Hepatocyte (in vitro differentiated cells): ENCODE measurements at places on chromosomes 4 and X. TPM values are rescaled to one million over a fixed set of nuclear protein-coding genes. Genes with fewer than 3 reads are reported as not detected.

- peaks cover 20% of the 10 kb centered on the region for H3K4me1 ChIP-seq
- no peaks in the 10 kb centered on the region for H3K36me3 ChIP-seq
- H3K27me3 ChIP-seq, result no peaks in the 10 kb centered on the region
- no peak for DNase-seq
- no peak overlapping the region for H3K4me3 ChIP-seq
- H3K27ac ChIP-seq, result peak overlapping the region; percentile 24
These were observed 120.2 kb downstream of the KLHL8 start for GRCh38 chr4:87100168-87100567.

- no peak overlapping the region for H3K4me3 ChIP-seq
- no peaks in the 10 kb centered on the region for H3K27me3 ChIP-seq
- no peak overlapping the region for H3K27ac ChIP-seq
- DNase-seq, result no peak
- H3K4me1 ChIP-seq, result no peaks in the 10 kb centered on the region
These were observed 32.8 kb upstream of the C4orf54 start for GRCh38 chr4:99690472-99690871.

GRCh38 chr4:26993967-26994366 is 133.3 kb downstream of the STIM2 start:
- H3K27ac ChIP-seq, result no peak overlapping the region
- no peaks in the 10 kb centered on the region for H3K36me3 ChIP-seq
- DNase-seq, result no peak
- no peak overlapping the region for H3K4me3 ChIP-seq

DNA sequence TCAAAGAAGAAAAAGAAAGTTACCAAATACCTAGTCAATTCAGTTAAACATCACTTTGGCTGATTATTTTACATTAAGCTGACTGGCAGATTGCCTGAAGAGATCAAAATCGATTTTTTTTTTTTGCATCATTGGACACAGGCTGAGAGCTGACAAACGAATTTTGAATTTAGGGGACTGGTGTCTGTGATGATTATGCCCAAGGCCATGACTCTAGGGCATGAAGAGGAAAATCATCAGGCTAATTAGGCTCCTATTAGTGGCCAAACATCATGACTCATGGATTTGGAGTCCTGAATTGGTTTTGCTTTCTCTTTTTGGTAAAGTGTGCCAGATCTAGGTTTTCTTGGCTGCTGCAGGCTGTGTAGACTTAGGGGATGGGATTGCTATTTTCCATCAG is 829.3 kb upstream of the LCORL start:
- no peaks in the 10 kb centered on the region for H3K4me1 ChIP-seq
- H3K36me3 ChIP-seq, result no peaks in the 10 kb centered on the region
- no peak overlapping the region for H3K4me3 ChIP-seq
- H3K27me3 ChIP-seq, result no peaks in the 10 kb centered on the region
- no peak overlapping the region for H3K27ac ChIP-seq

- no peaks in the 10 kb centered on the region for H3K27me3 ChIP-seq
- no peak overlapping the region for H3K27ac ChIP-seq
- no peak for DNase-seq
- no peak overlapping the region for H3K4me3 ChIP-seq
- no peaks in the 10 kb centered on the region for H3K36me3 ChIP-seq
- no peaks in the 10 kb centered on the region for H3K4me1 ChIP-seq
These were observed 20.8 kb upstream of the LIMCH1 start for GRCh38 chr4:41517121-41517520.

- H3K27me3 ChIP-seq, result no peaks in the 10 kb centered on the region
- H3K27ac ChIP-seq, result no peak overlapping the region
- no peaks in the 10 kb centered on the region for H3K36me3 ChIP-seq
- H3K4me3 ChIP-seq, result no peak overlapping the region
- DNase-seq, result no peak
- no peaks in the 10 kb centered on the region for H3K4me1 ChIP-seq
These were observed 145.7 kb downstream of the RELL1 start for GRCh38 chr4:37540486-37540885.

- no peaks in the 10 kb centered on the region for H3K27me3 ChIP-seq
- DNase-seq, result no peak
- H3K4me1 ChIP-seq, result no peaks in the 10 kb centered on the region
- no peaks in the 10 kb centered on the region for H3K36me3 ChIP-seq
- H3K4me3 ChIP-seq, result no peak overlapping the region
These were observed 61.6 kb downstream of the UBE2K start for GRCh38 chr4:39759569-39759968.

- DNase-seq, result peak; percentile 82
- no peaks in the 10 kb centered on the region for H3K4me1 ChIP-seq
- peak overlapping the region; percentile 79 for H3K27ac ChIP-seq
- H3K36me3 ChIP-seq, result no peaks in the 10 kb centered on the region
- peak overlapping the region; percentile 32 for H3K4me3 ChIP-seq
- H3K27me3 ChIP-seq, result no peaks in the 10 kb centered on the region
These were observed 183.2 kb downstream of the FBXW7 start for GRCh38 chr4:152352622-152353116.

GRCh38 chrX:7614616-7615015 is 228.4 kb upstream of the VCX start:
- H3K27me3 ChIP-seq, result no peaks in the 10 kb centered on the region
- H3K4me3 ChIP-seq, result no peak overlapping the region
- no peaks in the 10 kb centered on the region for H3K4me1 ChIP-seq
- no peak for DNase-seq
- H3K36me3 ChIP-seq, result no peaks in the 10 kb centered on the region

GRCh38 chr4:13411942-13412341 is 72.2 kb downstream of the RAB28 start:
- no peak for DNase-seq
- H3K4me3 ChIP-seq, result no peak overlapping the region
- no peaks in the 10 kb centered on the region for H3K36me3 ChIP-seq
- H3K4me1 ChIP-seq, result no peaks in the 10 kb centered on the region
- H3K27ac ChIP-seq, result no peak overlapping the region

DNA sequence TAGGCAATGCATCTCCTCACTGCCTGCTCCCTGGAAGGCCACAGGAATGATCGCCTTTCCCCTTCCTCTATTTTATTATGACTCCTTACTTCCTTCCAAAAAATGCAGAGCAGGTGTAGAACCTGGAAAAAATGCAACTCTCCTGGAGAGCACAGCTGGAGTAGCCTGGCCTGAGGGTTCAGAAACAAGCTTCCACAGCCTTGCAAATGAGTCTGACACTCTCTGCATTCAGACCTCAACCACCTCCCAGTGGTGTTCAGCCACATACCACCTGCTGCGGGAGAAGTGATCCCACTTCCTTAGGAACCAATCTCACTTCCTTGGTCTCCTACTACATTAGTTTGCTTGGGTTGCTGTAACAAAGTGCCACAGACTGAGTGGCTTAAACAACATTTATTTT is 368.1 kb upstream of the NOCT start:
- no peaks in the 10 kb centered on the region for H3K27me3 ChIP-seq
- H3K36me3 ChIP-seq, result no peaks in the 10 kb centered on the region
- DNase-seq, result no peak

- H3K27me3 ChIP-seq, result no peaks in the 10 kb centered on the region
- H3K27ac ChIP-seq, result no peak overlapping the region
- H3K4me1 ChIP-seq, result no peaks in the 10 kb centered on the region
- no peaks in the 10 kb centered on the region for H3K36me3 ChIP-seq
- no peak for DNase-seq
These were observed 89.0 kb downstream of the EFNB1 start for GRCh38 chrX:68917799-68918198.

- H3K27me3 ChIP-seq, result no peaks in the 10 kb centered on the region
- no peaks in the 10 kb centered on the region for H3K36me3 ChIP-seq
- H3K27ac ChIP-seq, result no peak overlapping the region
- no peaks in the 10 kb centered on the region for H3K4me1 ChIP-seq
These were observed 26.4 kb upstream of the PNMA3 start for GRCh38 chrX:153029875-153030274.

- H3K4me1 ChIP-seq, result peaks cover 18% of the 10 kb centered on the region
- no peaks in the 10 kb centered on the region for H3K27me3 ChIP-seq
- H3K27ac ChIP-seq, result peak overlapping the region; percentile 60
These were observed 108.7 kb upstream of the ATP6AP2 start for GRCh38 chrX:40471965-40472648.

DNA sequence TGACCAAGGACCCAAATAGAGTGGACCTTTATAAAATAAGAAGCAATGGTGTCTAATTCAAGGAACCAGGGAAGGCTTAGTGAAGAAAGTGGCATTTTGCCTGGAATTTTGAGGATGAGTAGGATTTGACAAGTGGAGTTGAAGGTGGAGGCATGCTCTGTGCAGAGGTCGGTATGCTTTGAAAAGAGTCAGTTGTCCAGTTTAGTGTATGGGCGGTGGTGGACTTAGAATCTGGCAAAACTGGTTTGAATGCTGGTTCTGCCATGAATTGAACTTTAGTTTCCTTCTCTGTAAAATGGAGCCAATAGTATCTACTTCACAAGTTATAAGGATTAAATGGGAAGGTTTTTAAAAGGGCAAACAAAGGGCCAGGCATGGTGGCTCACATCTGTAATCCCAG is 29.7 kb downstream of the SEPTIN11 start:
- H3K36me3 ChIP-seq, result no peaks in the 10 kb centered on the region
- H3K4me1 ChIP-seq, result peaks cover 20% of the 10 kb centered on the region
- no peak overlapping the region for H3K4me3 ChIP-seq
- no peak for DNase-seq
- H3K27me3 ChIP-seq, result no peaks in the 10 kb centered on the region

GRCh38 chr4:79272761-79273160 is 53.1 kb downstream of the NAA11 start:
- H3K4me3 ChIP-seq, result no peak overlapping the region
- no peaks in the 10 kb centered on the region for H3K36me3 ChIP-seq
- H3K27me3 ChIP-seq, result no peaks in the 10 kb centered on the region
- H3K4me1 ChIP-seq, result no peaks in the 10 kb centered on the region
- H3K27ac ChIP-seq, result no peak overlapping the region

DNA sequence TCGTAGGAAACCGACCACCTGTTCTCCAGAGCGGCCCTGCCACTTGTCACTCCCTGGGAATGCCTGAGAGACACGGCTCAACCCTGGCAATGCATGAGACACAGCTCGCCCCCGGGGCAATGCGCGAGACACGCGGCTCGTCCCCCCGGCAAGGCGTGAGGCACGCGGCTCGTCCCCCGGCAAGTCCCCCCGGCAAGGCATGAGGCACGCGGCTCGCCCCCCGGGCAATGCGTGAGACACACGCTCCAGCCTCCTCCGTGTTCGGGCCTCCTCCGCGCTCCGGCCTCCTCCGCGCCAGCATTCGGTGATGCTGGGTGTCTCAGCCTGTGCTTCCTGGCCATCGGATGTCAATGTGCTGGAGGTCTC is 27.5 kb upstream of the CPLX1 start:
- H3K4me1 ChIP-seq, result no peaks in the 10 kb centered on the region
- no peaks in the 10 kb centered on the region for H3K27me3 ChIP-seq
- no peak for DNase-seq
- H3K36me3 ChIP-seq, result no peaks in the 10 kb centered on the region
- no peak overlapping the region for H3K27ac ChIP-seq

DNA sequence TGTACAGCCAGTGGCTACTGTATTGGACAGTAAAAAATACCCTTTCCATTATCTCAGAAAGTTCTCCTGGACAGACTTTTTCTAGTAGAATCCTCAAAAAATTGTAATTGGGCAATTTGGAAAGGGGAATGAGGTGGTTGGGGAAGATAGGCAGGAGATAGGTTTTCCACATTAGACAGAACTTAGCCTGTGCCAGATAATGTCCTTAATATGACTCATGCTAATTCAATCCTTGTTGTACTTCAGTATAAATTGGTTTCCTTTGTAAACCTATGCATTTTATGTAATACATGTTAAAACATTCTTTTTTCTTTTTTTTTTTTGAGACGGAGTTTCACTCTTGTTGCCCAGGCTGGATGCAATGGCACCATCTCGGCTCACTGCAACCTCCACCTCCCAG is 8.9 kb downstream of the EIF4E start:
- no peaks in the 10 kb centered on the region for H3K36me3 ChIP-seq
- no peak overlapping the region for H3K4me3 ChIP-seq
- H3K27me3 ChIP-seq, result no peaks in the 10 kb centered on the region
- DNase-seq, result no peak
- H3K4me1 ChIP-seq, result no peaks in the 10 kb centered on the region

GRCh38 chr4:6589444-6589843 is 14.5 kb downstream of the MAN2B2 start:
- no peak overlapping the region for H3K27ac ChIP-seq
- DNase-seq, result no peak
- no peaks in the 10 kb centered on the region for H3K36me3 ChIP-seq
- H3K4me3 ChIP-seq, result no peak overlapping the region
- H3K27me3 ChIP-seq, result no peaks in the 10 kb centered on the region

- H3K36me3 ChIP-seq, result no peaks in the 10 kb centered on the region
- H3K27ac ChIP-seq, result no peak overlapping the region
- H3K4me1 ChIP-seq, result no peaks in the 10 kb centered on the region
These were observed 87.6 kb upstream of the SLC4A4 start for GRCh38 chr4:71251261-71251660.

DNA sequence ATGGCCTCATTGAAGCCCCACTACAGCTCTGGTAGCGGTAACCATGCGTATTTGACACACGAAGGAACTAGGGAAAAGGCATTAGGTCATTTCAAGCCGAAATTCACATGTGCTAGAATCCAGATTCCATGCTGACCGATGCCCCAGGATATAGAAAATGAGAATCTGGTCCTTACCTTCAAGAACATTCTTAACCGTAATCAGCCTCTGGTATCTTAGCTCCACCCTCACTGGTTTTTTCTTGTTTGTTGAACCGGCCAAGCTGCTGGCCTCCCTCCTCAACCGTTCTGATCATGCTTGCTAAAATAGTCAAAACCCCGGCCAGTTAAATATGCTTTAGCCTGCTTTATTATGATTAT is 876 bp downstream of the HPRT1 start:
- H3K27ac ChIP-seq, result peak overlapping the region; percentile 78
- no peaks in the 10 kb centered on the region for H3K4me1 ChIP-seq
- H3K4me3 ChIP-seq, result peak overlapping the region; percentile 42
- H3K27me3 ChIP-seq, result no peaks in the 10 kb centered on the region

Gene PPP1R2C
- polyA plus RNA-seq, result not detected in 2 replicates

Gene ZCCHC18
- polyA plus RNA-seq, result 1.2 and 5.7 TPM in 2 replicates

Gene SHISA3
- polyA plus RNA-seq, result not detected in 2 replicates

Gene JADE3
- 5.9 and 6.4 TPM in 2 replicates for polyA plus RNA-seq

Gene RIPPLY1
- polyA plus RNA-seq, result 0.21 TPM in 1 of 2 replicates, not detected in the other

Gene GAB3
- 0.21 and 0.50 TPM in 2 replicates for polyA plus RNA-seq

Gene TCP11X2
- 0.12 and 0.39 TPM in 2 replicates for polyA plus RNA-seq

Gene SFRP2
- 42.8 and 50.0 TPM in 2 replicates for polyA plus RNA-seq

Gene IGSF1
- 7.1 and 13.1 TPM in 2 replicates for polyA plus RNA-seq

Gene HTR2C
- polyA plus RNA-seq, result not detected in 2 replicates
